ENCODE measurements at places on chromosomes 3 and 15.

- DNase-seq: no peak
Observed at GRCh38 chr3:170701696-170702678, 116.1 kb upstream of the SLC7A14 start.

DNA sequence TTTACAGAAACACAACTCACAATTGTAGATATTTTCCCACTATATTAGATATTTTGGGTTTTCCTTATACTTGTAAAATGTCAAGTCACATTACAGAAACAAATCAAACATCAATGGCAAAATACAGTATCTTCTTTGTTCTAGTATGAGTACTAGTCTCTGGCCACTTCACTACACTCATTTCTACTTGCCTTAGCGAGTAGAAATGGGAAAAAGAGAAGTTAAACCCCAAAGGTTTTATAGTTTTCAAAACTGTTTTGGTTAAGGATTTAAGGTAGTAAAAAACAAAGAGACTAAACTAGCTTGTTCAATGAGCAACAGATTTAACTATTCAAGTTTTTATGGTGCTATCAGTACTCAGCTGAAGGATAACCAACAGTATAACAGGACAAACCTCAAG lies 81.7 kb downstream of the BTD start:
- no peak for DNase-seq

GRCh38 chr15:67107014-67107812 lies 41.8 kb downstream of the SMAD3 start:
- DNase-seq: no peak

- no peak for DNase-seq
Observed at GRCh38 chr3:128823631-128824030, 55.8 kb upstream of the ACAD9 start.

DNA sequence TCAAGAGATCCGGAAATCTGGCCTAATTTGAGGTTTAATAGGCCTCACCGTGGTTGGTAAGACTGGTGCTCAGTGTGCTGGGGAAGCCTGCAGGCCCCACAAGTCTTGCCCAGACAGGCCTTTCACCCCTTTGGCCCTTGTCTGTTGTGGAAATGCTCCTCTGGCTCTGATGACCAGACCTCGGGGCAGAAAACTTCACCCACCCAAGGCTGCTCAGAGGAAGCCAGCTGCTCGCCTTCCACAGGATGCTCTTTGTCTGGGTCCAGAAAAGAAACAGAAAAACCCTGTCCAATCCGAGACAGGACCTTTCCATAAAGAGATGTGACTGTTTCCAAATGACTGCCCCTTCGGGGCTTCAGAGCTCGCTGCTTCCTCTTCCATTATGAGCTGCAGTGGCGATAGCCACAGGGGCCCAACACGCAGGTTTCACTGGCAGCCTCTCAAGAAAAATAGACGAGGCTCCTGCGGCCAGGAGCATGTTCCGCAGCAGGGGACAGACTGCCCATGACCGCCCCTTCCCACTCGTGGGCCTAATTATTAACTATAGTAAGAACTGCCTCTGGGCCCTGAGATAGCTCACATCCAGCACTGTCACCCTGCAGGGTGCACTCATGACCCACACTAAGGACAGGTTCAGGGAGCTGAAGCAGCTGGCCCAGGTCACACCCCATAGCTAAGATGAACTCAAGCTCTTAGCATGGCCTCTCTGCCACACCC lies 6.8 kb upstream of the SNX22 start:
- no peak for DNase-seq

- no peak for DNase-seq
Observed at GRCh38 chr3:71989165-71989564, 204.2 kb upstream of the PROK2 start.

GRCh38 chr3:28399206-28399605 lies 50.6 kb upstream of the AZI2 start:
- no peak for DNase-seq

GRCh38 chr3:114329823-114330222 lies 36.0 kb downstream of the TIGIT start:
- no peak for DNase-seq

DNA sequence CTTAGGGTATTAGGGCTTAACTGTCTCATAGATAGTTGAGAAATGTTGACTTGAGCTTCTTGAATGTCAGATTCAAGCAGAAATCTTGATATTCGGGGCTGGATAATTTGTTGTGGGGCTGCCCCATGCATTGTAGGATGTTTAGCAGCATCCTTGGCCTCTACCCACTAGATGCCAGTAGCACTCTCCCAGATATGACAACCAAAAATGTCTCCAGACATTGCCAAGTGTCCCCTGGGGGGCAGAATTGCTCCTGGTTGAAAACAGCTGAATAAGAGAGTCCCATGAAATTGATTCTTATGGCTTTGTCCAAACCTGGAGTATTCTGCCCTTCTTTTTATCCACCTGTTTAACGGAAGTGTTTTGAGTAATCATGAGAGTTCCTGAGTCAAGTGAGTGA lies 15.9 kb upstream of the LCMT2 start:
- no peak for DNase-seq

DNA sequence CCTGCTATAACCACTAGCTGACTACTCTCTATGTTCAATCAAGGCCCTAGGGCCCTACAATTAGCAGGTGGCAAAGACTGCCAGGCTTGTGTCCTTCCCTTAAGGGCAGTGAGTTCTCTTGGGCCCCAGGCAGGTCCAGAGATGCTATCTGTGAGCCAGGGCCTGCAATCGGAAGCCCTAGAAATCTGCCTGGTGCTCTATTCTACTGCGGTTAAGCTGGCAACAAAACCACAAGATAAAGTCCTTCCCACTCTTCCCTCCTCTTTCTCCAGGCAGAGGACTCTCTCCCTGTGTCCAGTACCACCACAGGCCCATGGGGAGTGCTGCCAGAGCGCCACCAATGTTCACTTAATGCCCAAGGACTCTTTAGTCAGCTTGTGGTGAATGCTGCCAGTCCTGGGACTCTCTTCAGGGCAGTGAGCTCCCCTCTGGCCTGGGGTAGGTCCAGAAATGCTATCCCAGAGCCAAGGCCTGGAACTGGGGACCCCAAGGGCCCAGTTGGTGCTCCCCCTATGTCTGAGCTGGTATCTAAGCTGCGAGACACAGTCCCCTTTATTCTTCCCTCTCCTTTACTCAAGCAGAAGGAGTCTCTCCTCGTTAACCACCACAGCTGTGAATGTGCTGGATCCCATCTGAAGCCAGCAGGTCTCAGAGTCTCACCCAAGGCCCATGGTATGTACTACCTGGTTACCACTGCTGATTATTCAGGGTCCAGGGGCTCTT lies 34.7 kb downstream of the XXYLT1 start:
- DNase-seq: no peak

DNA sequence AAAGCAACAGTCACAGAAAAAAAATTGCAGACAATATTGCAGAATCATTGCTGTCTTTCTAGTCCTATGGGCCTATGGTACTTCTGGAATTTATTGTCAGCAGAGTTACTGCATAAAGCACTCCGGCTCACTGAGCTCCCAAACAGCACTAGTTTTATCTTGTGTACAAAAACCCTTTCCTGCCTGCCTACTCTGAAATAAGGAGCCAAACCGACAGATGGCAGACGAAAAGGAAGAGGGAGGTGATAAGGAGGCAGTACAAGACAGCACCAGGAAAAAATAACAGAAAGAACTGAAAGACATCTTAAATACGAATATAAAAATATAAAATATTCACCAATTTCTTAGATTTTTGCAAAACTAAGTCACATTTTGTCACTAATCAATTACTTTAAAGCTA lies 15.6 kb downstream of the HERC1 start:
- DNase-seq: no peak

DNA sequence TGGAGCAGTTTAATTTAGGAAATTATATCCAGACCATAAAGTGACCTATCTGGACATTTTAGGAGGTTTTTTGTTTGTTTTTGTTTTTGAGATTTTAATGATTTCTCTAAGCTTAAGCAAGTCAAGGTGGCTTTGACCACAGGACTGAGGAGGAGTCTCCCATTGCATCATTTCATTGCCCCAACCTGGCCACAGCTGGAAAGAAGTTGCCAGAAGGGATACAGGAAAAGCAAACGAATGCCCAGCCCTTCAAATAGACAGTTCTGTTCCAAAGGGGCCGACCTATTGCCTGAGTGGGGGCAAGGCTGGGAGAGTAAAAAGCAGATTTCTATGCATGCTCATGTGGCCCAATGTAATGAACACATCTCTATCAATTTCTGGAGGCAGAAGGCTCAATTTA lies 12.0 kb upstream of the ONECUT1 start:
- no peak for DNase-seq

GRCh38 chr3:38646630-38647029 lies 2.9 kb downstream of the SCN5A start:
- DNase-seq: no peak

DNA sequence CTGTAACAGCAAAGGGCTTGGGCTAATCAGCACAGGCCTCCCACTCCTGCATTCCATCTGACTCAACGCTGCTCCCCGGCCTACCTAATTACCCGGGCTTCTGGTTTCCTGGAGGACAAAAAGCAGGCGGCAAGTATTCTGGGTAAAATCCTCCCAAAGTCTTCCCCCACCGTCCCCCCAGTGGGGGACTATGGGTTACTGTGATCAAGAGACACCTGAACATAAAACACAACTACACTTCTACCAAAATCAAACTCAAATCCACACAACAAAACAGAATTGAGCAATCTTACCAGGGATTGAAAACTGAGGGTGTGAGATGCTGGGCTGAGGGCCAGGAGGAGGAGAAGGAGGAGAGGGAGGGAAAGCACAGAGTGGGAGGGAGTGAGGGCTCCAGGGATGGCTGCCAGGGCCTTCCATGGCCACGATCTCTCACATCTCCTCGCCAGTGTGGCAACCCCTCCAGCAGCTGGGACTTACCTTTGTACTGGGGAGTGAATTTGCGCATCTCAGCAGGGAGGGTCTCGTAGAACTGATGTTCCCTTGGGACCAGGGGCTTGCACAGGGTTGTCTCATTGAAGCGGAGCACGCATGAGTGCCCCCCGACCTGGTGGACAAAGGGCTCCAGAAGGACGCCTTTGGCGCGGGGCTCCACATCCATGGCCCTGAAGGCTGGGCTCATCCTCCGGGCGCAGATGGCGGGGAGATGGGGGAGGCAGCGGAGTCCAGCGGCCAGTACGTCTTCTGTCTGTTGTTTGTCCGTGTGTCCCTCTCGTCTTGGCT lies 9.1 kb upstream of the NCKIPSD start:
- DNase-seq: peak; percentile 38
